SJCRH30 (cell line): ENCODE measurements at places on chromosomes 11 and 22. TPM values are rescaled to one million over a fixed set of nuclear protein-coding genes. Genes with fewer than 3 reads are reported as not detected.

GRCh38 chr22:29716814-29717545, 2.8 kb upstream of the CABP7 start:
- H3K27me3 ChIP-seq, result no peaks in the 10 kb centered on the region
- H3K4me3 ChIP-seq, result no peak overlapping the region
- no peaks in the 10 kb centered on the region for H3K36me3 ChIP-seq
- H3K27ac ChIP-seq, result no peak overlapping the region
- peaks cover 39% of the 10 kb centered on the region for H3K4me1 ChIP-seq

GRCh38 chr22:50146439-50147238, 23.9 kb upstream of the PANX2 start:
- no peaks in the 10 kb centered on the region for H3K36me3 ChIP-seq
- no peak for DNase-seq
- H3K27me3 ChIP-seq, result peaks cover 8% of the 10 kb centered on the region; the same call in 1 of the 2 replicates
- H3K4me3 ChIP-seq, result no peak overlapping the region
- H3K27ac ChIP-seq, result no peak overlapping the region

GRCh38 chr11:79363861-79364378, 76.9 kb downstream of the TENM4 start:
- H3K27ac ChIP-seq, result no peak overlapping the region
- H3K27me3 ChIP-seq, result no peaks in the 10 kb centered on the region
- no peaks in the 10 kb centered on the region for H3K4me1 ChIP-seq
- H3K4me3 ChIP-seq, result no peak overlapping the region
- H3K36me3 ChIP-seq, result no peaks in the 10 kb centered on the region
- DNase-seq, result no peak

- H3K36me3 ChIP-seq, result no peaks in the 10 kb centered on the region
- H3K4me3 ChIP-seq, result no peak overlapping the region
- DNase-seq, result no peak
- H3K4me1 ChIP-seq, result no peaks in the 10 kb centered on the region; the same call in 1 of the 2 replicates
- peaks cover 14% of the 10 kb centered on the region for H3K27me3 ChIP-seq
Observed at GRCh38 chr11:83151274-83151977, 5.5 kb upstream of the PCF11 start.

- no peaks in the 10 kb centered on the region for H3K36me3 ChIP-seq
- no peaks in the 10 kb centered on the region for H3K27me3 ChIP-seq
- no peak for DNase-seq
- no peak overlapping the region for H3K27ac ChIP-seq
- H3K4me1 ChIP-seq, result no peaks in the 10 kb centered on the region
- H3K4me3 ChIP-seq, result no peak overlapping the region
Observed at GRCh38 chr11:12048936-12049790, 40.7 kb upstream of the DKK3 start.

The OR52I2 gene
- total RNA-seq, result not detected in 2 replicates

DNA sequence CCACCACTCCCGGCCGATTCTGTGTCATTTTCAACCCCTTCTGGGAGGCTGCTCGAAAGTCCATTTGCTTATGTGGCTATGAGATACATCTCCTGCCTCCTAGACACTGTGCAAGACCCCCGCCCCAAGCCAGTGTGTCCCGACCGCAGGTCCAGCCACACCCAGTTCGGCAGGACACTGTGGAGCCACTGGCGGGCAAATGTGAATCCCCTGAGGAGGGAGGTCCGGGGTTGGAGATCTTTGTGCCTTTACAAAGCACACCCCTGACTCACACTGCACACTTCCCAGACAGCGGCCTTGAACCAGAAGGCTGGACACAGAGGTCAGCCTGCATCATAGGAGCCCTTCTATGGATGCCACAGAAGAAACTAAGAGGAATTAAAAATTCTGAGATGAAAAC, 17.4 kb downstream of the FXYD6 start:
- H3K4me3 ChIP-seq, result no peak overlapping the region
- DNase-seq, result no peak
- H3K27ac ChIP-seq, result no peak overlapping the region
- H3K36me3 ChIP-seq, result no peaks in the 10 kb centered on the region

The BIK gene
- total RNA-seq, result 0.14 TPM in 1 of 2 replicates, not detected in the other

The SLC7A4 gene
- not detected in 2 replicates for total RNA-seq

The MCAM gene
- total RNA-seq, result 30.2 and 31.7 TPM in 2 replicates

The OR8D1 gene
- total RNA-seq, result not detected in 2 replicates

DNA sequence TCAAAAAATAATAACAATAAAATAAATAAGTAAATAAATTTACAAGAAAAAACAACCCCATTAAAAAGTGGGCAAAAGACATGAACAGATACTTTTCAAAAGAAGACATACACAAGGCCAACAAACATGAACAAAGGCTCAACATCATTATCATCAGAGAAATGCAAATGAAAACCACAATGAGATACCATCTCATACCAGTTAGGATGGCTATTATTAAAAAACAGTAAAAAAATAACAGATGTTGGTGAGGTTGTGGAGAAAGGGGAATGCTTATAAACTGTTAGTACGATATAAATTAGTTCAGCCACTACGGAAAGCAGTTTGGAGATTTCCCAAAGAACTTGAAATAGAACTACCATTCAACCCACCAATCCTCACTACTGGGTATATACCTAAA, 44.6 kb downstream of the PRCP start:
- H3K36me3 ChIP-seq, result no peaks in the 10 kb centered on the region
- H3K4me3 ChIP-seq, result no peak overlapping the region
- H3K27ac ChIP-seq, result no peak overlapping the region
- H3K4me1 ChIP-seq, result peaks cover 9% of the 10 kb centered on the region; the same call in 1 of the 2 replicates
- H3K27me3 ChIP-seq, result no peaks in the 10 kb centered on the region

The CRACR2B gene
- 1.6 and 1.9 TPM in 2 replicates for total RNA-seq

DNA sequence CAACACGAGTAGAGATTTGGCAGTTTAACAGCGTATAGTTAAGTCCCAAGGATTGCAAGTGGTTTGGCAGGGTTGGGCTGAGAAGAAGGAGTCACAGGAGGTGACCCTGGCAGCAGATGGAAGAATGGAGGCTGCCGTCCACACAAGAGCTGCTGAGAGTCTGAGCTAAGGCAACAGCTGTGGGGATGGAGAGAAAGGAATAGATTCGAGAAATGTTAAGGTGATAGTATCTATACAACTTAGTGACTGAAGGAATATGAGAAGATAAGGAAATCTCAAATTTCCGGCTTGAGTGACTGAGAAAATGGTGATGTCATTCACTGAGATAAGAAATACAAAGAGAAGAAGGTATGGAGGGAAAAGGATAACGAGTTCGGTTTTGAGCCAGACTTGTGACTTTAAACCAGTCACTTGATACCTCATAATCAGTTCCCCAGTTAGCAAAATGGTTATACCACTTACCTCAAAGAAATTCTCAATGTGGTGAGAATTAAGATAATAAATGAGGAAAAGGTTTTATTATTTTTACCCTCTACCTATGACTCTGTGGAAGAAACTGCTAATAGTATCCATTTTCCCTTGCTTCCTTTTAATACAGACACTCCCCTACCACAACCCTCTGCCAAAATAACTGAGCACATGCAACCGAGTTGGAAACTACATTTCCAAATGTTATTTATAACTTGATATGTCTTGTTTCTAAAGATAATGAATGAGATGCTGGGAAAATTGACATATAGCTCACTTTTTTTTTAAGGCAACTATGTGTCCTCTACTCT, 30.7 kb downstream of the FAM168A start:
- no peak overlapping the region for H3K4me3 ChIP-seq
- H3K36me3 ChIP-seq, result no peaks in the 10 kb centered on the region
- no peaks in the 10 kb centered on the region for H3K27me3 ChIP-seq
- H3K27ac ChIP-seq, result no peak overlapping the region
- DNase-seq, result peak; percentile 27
- peaks cover 20% of the 10 kb centered on the region for H3K4me1 ChIP-seq

GRCh38 chr11:59857439-59858434, 8.6 kb downstream of the TCN1 start:
- DNase-seq, result no peak
- H3K4me1 ChIP-seq, result peaks cover 7% of the 10 kb centered on the region
- no peak overlapping the region for H3K27ac ChIP-seq
- H3K4me3 ChIP-seq, result no peak overlapping the region
- H3K27me3 ChIP-seq, result no peaks in the 10 kb centered on the region

- H3K27ac ChIP-seq, result peak overlapping the region; percentile 71
- DNase-seq, result no peak
- peak overlapping the region; percentile 67 for H3K4me3 ChIP-seq
- H3K4me1 ChIP-seq, result 0 out of 2 replicates have a peak, but pooled peaks cover 7% of the 10 kb centered on the region
Observed at GRCh38 chr11:120209746-120210625, 846 bp upstream of the OAF start.

DNA sequence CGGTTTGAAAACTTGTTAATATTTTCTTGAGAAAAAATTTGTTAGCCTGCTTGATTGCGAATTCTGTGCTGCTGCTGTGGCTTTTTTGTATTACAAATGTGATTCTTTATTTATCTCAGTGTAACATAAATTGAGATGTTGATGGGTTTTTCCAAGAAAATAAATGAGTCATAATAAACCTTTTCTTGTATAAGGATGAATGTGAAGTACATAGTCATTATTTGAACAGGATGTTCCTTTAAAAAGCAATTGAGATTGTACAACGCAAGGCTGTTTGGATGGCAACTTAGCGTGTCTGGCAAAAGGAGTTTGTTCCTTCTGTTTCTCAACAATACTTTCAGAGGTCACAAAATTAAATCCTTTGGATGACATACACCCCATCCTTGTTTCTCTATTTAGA, 24.6 kb upstream of the CARD18 start:
- no peaks in the 10 kb centered on the region for H3K27me3 ChIP-seq
- H3K4me3 ChIP-seq, result no peak overlapping the region
- H3K36me3 ChIP-seq, result no peaks in the 10 kb centered on the region
- no peaks in the 10 kb centered on the region for H3K4me1 ChIP-seq
- no peak for DNase-seq

The SIPA1 gene
- total RNA-seq, result 2.8 and 2.9 TPM in 2 replicates

- H3K27ac ChIP-seq, result no peak overlapping the region
- no peaks in the 10 kb centered on the region for H3K36me3 ChIP-seq
- 0 out of 2 replicates have a peak, but pooled peaks cover 2% of the 10 kb centered on the region for H3K4me1 ChIP-seq
- DNase-seq, result peak; percentile 53
Observed at GRCh38 chr11:135074397-135074998, 662.5 kb upstream of the B3GAT1 start.

DNA sequence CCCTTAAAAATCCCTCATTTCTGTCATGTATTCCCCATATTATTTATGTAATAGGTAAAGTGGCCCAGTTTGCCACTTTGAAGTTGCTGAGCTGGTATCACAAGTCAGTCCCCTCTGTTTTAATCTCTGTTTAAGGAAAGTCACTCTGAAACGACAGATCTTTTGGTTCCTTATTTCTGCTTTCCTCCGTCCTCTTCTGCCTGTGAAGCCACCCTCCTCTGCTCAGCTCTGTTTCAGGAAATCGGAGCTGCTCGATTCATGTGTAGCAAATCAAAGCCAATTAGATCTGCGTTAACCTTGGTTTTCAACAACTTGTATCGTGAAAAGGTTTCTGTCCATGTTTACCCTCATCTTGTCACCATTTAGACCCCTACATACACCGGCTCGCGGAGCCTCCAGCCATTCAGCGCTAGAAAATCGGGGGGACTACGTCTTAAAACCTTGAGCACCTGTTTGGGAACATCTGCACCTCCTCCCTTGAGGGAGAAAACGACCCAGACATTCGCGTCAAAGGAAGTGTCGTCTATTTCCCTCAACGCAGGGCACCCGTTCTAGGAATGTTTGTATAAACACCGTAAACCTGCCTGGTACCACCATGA, 576 bp upstream of the SC5D start:
- no peaks in the 10 kb centered on the region for H3K36me3 ChIP-seq
- H3K4me1 ChIP-seq, result no peaks in the 10 kb centered on the region
- no peaks in the 10 kb centered on the region for H3K27me3 ChIP-seq
- no peak overlapping the region; the same call in 1 of the 2 replicates for H3K27ac ChIP-seq
- peak overlapping the region; percentile 72 for H3K4me3 ChIP-seq

DNA sequence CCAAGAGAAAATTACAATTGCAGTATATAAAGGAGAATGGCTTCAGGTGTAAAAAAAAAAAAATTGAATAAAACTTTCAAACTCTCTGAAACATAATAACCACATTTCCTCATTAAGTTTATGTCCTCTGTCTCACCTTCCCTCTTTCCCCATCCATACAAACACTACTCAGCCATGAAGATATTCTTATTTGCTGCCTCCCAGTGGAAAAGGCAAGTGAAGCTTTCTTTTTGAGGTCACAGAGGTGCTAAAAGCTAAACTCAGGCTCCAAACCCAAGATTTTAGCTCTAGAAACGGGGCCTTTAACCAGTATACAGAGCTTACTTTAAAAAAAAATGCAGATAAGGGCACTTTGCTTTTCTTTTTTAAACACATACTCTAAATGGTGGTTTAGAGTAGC, 1568.5 kb downstream of the FAM181B start:
- H3K27ac ChIP-seq, result no peak overlapping the region
- no peak for DNase-seq
- H3K4me1 ChIP-seq, result no peaks in the 10 kb centered on the region
- H3K27me3 ChIP-seq, result no peaks in the 10 kb centered on the region
- no peaks in the 10 kb centered on the region for H3K36me3 ChIP-seq
- no peak overlapping the region for H3K4me3 ChIP-seq
